ENCODE measurements at places on chromosomes 16 and 17.

DNA sequence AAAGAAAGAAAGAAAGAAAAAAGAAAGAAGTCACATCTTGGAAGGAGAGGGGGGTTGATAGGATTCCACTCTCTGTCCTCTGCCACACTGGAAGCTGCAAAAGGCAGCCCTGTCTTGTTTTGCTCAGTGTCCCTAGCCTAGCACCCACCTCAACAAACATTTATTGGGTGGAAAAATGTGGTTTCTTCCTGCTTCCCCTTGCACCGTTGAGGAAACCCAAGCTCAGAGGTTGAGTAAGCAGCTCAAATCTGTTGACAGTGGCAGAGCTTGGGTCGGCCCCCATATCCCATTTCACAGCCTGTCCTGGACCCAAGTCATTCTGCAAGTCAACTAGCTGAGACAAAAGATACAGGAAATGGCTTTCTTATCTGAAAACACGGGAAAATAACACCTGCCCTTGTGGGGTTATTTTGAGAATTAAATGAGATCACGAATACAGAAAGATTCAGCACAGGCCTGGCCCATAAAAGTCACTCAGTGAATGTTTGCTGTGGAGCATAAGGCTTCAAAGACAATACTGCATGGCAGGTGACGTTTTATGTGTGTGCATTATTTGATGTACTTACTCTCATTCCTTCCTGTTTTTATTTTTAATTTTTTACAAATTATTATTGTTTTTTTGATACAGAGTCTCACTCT is 63.6 kb downstream of the SCNN1B start:
- no peak for DNase-seq

GRCh38 chr16:70601576-70602575 is 44.5 kb upstream of the IL34 start:
- no peak for DNase-seq

DNA sequence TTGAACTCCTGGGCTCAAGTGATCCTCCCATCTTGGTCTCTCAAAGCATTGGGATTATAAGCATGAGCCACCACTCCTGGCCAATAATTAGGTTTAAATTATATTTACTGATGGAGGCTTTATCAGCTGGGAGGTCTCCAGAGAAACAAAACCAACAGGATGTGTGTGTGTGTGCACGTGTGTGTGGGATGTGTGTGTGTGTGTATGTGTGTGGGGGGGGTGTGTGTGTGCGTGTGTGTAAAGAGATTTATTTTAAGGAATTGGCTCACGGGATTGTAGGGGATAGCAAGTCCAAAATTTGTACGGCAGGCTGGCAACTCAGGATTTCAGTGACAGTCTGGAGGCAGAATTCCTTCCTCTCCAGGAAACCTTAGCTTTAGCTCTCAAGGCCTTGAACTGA is 4.6 kb downstream of the MMP25 start:
- DNase-seq: no peak

DNA sequence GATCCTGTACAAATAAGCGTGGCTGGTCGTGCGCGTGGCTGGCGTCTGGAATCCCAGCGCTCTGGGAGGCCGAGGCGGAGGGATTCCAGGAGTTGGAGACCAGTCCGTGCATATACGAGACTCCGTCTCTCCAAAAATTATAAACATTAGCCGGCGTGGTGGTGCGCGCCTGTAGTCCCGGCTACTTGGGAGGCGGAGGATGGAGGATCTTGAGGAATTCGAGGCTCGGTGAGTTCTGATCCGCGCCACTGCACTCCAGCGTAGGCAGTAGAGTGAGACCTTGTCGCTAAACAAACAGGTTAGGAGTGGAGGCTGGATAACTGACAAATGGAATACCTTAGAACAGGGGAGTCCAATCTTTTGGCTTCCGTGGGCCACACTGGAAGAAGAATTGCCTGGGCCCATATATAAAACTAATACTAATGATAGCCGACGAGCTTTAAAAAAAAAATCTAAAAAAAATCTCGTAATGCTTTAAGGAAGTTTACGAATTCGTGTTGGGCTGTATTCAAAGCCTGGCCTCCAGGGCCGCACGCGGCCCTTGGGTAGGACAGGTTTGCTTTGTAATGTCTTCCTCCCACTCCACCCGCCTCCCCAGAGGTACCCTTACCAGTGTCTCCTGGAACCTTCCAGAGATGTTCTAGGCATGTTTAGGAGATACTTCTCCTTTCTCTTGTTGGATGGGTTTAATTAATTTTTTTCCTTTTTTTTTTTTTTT is 909 bp upstream of the RSL1D1 start:
- no peak for DNase-seq

GRCh38 chr17:47702391-47702995 is 8.5 kb downstream of the TBKBP1 start:
- no peak for DNase-seq

DNA sequence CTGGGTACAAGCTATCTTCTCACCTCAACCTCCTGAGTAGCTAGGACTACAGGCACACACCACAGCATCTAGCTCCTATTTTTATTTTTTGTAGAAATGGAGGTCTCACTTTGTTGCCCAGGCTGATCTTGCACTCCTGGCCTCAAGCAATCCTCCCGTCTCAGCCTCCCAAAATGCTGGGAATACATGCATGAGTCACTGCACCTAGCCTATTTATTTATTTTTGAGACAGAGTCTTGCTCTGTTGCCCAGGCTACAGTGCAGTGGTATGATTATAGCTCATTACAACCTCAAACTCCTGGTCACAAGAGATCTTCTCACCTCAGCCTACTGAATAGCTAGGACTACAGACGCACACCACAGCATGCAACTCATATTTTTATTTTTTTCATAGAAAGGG is 40.1 kb upstream of the RGS9 start:
- no peak for DNase-seq

DNA sequence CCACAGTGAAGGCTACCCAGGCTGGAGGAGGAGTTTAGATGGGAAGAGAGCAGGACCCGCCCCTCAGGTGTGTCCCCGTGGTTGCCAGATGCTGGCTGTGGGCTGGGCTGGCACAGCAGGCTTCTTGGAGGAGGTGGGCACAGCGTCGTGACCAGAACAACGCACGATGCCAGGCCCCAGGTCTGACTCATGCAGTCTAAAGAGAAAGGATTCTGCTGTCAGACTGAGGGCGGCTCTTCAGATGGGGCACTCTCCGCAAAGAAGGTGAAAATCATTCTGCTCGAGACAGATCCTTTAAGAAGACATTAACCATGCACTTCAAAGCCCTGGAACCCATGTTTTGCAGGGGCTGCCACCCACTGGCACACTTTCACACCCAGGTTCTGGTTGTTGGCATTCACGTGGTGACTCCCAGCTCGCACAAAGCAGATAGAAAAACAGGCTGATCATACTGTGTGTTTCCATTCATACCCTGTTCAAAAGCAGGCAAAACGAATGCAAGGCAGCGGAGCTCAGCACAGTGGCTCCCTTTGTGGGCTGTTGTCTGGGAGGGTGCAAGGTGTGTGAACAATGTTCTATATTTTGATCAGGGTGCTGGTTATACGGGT is 19.0 kb downstream of the CACNG4 start:
- no peak for DNase-seq

- DNase-seq: no peak
These were observed 180.5 kb downstream of the CDH13 start for GRCh38 chr16:82807311-82807710.

- DNase-seq: no peak
These were observed 117.1 kb downstream of the ZNF423 start for GRCh38 chr16:49738832-49739231.

DNA sequence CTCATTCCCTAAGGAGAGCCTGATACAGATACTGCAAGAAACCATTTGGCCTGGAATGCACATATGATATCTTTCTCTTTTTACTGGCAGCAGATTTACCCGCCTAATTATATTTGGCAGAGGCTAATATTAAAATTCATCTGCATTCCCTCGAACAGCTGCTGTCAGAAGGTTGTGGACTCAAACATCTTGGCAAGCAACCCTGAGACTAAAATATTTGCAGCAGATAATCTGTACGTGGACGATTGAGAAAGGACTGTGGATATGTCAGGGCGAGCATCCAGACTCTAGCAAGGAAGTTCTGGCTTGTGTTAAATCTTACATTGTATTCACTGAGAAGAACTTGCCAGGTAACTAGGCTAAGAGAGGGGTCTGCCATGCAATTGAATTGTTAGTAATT is 65.2 kb downstream of the SNX20 start:
- no peak for DNase-seq

DNA sequence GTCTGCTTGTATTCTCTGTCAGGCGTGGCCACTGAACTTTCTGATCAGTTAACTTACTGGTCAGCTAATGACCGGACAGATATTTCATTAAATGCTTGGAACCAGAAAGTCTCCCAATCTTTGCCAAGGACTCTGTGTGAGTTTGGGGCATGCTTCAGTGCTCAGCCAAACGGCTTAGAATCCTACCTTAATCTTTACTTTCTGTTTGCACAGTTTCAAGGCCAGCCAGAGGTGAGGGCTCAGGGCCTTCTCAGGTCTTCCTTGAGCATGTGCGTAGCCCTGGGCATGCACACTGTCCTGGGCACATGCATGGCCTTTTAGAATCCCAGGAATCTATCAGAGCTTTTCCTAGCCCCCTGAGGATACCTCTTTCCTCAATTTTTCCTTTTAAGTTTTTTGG is 230.1 kb downstream of the RAB11FIP4 start:
- no peak for DNase-seq

GRCh38 chr17:64304551-64304950 is 41.5 kb upstream of the TEX2 start:
- no peak for DNase-seq

DNA sequence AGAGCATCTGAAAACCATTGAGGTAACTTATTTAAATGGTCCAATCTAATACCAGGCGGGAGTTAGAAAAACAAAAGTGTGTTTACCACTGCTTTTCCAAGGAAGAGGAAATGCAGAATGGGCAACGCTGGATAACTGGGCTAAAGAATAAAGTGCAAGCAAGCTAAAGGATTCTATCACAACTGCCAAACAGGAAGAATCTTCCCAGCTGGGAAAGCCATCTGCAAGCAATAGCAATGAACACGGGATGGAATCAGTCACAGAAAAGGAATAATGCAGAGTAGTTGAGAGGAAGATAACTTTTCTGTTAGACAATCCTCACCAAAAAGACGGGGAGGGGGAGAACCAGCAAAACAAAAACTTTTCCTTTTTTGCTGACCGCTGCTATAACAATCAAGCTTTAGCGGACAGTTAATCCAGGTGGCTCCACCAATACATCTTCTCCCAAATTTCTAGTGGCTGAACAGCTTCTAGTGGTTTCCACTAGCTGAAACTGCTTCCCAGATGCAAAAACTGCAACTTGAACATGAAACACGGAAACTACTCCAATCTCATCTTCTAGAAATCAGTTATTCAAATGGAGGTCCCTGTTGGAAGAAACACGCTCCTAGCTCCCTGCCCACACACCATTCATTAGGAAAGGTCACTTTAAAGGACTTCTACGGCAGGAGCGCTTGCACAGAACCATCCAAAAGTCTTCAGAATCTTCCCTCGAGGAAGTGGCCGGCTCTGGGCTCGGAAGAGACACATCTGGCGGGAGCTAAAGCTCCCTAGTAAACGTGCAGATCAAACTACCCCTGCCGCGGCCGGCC is 929 bp downstream of the TMEM11 start:
- no peak for DNase-seq

GRCh38 chr17:33905338-33905800 is 349.7 kb upstream of the CCL2 start:
- DNase-seq: no peak

- DNase-seq: no peak
These were observed 956 bp upstream of the IST1 start for GRCh38 chr16:71894229-71894920.

GRCh38 chr17:19747829-19748806 is at the start of gene ALDH3A1:
ALDH3A1 (minus strand) TSS chr17:19748298; CDS start chr17:19745129, 3,169 bp downstream.
- DNase-seq: no peak

DNA sequence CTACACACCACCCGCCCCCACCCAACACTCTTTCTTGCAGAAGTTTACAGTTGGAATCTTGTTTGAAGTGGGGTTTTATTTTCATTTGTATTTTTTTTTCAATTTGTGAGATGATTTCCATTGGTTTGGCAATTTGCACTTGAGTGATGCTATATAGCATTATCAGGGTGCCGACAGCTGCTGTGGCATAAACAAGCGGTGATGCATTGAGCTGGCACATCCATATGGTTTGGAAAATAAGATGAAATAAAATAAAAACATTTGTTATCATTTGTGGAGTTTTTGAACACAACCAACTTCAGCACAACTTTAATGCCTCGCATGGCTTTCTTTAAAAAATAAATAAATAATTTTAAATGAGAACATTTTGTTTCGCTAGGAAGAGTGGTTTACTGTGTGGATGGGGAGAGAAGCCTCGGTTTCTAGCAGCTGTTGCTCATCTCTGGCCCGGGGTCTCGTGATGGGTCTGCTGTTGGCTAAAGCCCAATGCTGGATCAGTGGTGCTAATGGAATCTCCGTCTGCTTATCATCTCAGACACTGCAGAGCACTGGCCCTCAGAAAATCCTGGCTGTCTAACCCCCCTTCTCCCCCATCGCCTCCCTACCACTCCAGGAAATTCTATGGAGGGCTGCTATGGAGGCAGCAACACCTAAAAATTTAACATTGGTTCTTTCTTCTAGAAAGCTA is 192.3 kb upstream of the MAF start:
- DNase-seq: no peak

GRCh38 chr16:67372664-67373063 is 20.6 kb downstream of the TPPP3 start:
- DNase-seq: no peak

- no peak for DNase-seq
These were observed 310.3 kb upstream of the DYNLRB2 start for GRCh38 chr16:80230328-80231120.

- no peak for DNase-seq
These were observed 633 bp downstream of the ZNF843 start for GRCh38 chr16:31441956-31442355.

GRCh38 chr16:87150681-87151280 is 166.4 kb downstream of the C16orf95 start:
- no peak for DNase-seq

- DNase-seq: no peak
These were observed 1.1 kb downstream of the SRSF1 start for GRCh38 chr17:58005728-58006559.

DNA sequence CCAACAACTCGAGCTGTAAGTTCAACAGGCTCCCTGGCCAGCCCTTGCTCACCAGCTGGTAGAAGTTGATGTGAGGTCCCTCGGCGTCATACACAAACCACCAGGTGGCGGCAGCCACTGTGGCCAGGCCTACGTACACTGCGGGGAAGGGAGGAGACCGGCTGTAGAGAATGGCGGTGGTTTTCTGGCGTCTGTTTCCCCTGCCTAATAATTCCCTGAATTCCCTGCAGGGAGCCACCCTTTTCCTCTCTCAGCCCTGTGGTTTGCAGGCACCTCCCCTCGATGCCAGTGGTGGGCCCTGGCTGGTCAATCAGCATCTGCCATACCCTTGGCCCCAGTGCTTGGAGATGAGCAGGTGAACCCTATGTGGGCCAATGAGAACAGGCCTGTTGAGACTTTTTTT is 18.9 kb upstream of the P2RX1 start:
- peak; percentile 88 for DNase-seq

GRCh38 chr16:30758988-30759491 is 2.8 kb downstream of the CFAP119 start:
- no peak for DNase-seq

GRCh38 chr16:79587897-79588296 is 12.6 kb downstream of the MAF start:
- DNase-seq: no peak

- DNase-seq: no peak
These were observed 5.8 kb upstream of the MYCBPAP start for GRCh38 chr17:50502301-50502990.

- DNase-seq: peak; percentile 93
These were observed at the start of gene COPZ2 for GRCh38 chr17:48037036-48037837. COPZ2 (minus strand) TSS chr17:48037797; CDS start chr17:48037777, 20 bp downstream.

- DNase-seq: no peak
These were observed 25.3 kb downstream of the CDK5RAP3 start for GRCh38 chr17:47996201-47996600.

- peak; percentile 85 for DNase-seq
These were observed at the start of gene MRPS34 for GRCh38 chr16:1772908-1773702. MRPS34 (minus strand) TSS chr16:1773134; CDS start chr16:1773119, 15 bp downstream.
